ENCODE measurements at places on chromosomes 1 and 21.

DNA sequence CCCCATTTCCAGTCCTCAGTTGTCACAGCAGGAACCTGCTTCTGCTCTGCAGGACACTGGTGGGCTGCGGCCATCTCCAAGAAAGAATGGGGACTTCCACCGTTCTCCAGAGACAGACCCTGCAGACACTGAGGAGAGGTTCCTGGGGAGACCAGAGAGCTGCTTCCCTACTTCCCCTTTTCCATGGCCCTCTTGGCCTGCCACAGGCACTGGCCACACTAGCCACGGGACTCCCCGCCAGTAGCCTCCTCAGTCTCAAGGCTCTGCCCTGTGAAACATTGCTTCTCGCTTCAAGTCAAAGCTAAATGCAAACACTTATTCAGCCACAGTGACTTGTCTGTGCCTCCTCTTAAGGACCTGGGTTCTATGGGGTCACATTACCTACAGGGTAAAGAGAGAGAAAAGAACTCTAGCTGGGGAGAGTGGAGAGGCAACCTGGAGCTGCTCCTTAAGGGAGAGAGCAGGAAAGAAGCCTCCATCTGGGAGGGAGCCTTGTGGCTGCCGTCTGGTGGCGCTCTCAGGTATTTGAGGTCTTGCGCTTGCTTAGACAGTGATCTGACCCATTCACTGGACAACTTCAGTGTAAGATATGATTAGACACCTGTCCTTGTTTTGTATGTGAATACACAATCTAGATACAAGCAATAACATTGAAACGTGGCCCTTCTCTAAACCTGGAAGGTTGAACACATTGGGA, 5.4 kb upstream of the SLAMF8 start:
- no peak for DNase-seq

DNA sequence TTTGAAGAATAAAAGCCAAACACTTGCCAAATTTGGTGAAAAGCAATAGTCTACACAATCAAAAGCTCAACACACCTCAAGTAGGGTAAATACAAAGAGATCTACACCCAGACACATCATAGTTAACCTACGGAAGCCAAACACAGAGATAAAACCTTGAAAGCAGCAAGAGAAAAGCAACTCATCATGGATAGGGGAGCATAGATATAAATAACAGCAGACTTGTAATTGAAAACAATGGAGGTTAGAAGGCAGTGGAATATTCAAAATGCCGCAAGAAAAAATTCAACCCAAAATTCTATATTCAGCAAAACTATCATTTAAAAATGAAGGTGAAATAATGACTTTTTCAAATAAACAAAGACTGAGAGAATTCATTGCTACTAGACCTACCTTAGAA, 105.1 kb downstream of the ITSN1 start:
- no peak for DNase-seq

GRCh38 chr1:225603538-225604354, 49.2 kb downstream of the ENAH start:
- no peak for DNase-seq

GRCh38 chr1:210250665-210250997, 18.0 kb downstream of the SERTAD4 start:
- no peak for DNase-seq

GRCh38 chr1:170910273-170910672, 25.1 kb upstream of the MROH9 start:
- no peak for DNase-seq

DNA sequence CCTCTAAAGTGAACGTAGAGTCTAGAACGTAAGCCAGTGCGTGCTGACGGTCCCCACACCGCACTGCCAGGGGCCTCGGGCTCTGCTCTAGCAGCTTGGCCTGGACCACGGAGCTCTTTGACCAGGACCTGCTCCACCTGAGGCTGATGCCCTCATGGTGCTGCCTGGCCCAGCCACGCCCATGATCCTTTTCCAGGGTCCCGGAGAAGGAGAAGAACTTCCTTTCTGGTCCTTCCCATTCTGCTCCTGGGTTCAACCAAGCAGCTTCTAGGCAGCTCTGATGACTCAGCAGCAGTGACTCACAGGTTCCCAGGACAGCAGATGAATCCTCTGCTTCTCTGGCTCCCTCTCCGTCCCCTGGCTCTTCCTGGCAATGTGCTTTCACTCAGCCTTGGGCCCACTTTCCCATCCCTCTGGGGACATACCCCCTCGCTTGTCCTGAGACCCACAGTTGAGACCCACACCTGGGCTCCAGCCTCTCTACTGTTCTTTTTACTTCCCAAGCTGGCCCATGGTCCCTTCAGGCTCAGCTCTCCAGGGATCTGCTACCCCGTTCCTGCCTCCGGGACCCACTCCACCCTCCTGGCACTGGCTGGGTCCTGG, 246.3 kb upstream of the RAB4A start:
- DNase-seq, result no peak

DNA sequence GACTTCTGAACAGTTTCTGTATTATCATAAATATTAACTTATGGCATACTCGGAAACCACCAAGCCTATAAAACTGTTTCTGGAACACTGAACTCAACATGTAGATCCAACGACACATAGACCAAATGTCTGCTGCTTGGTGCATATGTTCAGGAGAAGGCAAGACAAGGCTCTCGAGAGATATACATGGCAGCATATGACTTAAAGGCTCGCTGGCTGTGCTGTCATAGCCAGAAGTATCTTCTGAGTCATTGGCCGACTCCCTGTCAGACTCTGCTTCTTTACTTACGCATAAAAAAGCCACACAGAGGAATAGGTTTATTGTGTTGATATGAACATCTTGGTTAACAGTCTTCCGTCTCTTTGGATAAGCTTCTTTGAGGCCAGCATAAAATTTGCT, 60.6 kb downstream of the LYST start:
- no peak for DNase-seq

DNA sequence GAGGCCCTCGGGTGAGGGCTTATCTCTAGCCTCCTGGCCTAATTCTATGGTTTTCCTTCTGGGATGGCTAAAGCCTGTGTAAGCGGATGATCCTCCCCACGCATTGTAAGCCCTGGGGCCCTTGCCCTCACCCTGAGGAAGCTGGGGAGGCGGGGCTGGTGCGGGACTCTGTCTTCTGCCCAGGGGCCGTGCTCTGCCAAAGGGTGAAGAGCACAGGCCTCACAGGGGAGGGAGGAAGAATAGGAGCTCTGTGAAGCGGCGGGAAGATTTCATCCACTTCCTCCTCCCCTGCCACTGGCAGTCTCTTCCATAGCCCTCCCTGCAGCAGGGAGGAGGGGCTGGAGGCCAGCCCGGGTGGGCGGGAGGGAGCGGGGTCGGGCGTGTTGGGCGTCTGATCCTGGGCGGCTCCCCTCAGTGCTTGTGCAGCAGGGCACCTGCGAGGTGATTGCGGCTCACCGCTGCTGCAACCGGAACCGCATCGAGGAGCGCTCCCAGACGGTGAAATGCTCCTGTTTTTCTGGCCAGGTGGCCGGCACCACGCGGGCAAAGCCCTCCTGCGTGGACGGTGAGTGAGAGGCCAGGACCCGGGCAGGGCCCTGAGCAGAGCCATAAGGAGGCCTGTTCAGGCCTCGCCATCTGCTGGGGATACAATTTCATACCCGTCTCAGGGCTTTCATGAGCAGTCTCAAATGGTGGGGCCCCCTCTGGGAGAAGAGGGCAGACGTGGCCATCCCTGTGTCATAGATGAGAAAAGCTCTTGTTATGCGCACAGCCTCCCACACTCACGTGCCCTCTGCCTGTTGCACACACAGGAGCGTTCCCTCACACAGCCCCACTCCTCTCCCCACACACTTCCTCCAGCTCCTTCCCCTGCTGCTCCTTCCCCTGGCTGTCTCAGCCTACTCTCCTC, 7.7 kb upstream of the PPM1J start:
- no peak for DNase-seq

DNA sequence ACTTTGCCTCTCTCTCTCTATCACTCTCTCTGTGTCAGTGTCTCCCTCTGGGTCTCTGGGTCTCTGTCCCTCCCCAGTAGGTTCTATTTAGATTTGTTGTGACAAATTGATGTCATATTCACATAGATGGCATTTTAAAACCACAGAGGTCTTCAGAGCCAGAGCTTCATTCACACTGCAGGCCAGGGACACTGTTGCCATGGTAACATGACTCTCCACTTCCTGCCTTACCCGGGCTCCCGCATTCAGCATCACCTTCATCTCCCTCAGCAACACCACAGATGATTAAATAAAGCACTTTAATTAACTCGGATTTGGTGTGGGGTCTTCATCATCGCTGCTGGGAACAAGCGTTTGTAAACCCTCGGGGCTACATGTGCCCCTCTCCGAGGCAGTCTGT, 132.6 kb downstream of the ETS2 start:
- no peak for DNase-seq

- DNase-seq, result no peak
Measured at GRCh38 chr21:41000838-41001237, 153.9 kb upstream of the DSCAM start.

GRCh38 chr1:111631502-111631901, 11.9 kb downstream of the RAP1A start:
- DNase-seq, result no peak

DNA sequence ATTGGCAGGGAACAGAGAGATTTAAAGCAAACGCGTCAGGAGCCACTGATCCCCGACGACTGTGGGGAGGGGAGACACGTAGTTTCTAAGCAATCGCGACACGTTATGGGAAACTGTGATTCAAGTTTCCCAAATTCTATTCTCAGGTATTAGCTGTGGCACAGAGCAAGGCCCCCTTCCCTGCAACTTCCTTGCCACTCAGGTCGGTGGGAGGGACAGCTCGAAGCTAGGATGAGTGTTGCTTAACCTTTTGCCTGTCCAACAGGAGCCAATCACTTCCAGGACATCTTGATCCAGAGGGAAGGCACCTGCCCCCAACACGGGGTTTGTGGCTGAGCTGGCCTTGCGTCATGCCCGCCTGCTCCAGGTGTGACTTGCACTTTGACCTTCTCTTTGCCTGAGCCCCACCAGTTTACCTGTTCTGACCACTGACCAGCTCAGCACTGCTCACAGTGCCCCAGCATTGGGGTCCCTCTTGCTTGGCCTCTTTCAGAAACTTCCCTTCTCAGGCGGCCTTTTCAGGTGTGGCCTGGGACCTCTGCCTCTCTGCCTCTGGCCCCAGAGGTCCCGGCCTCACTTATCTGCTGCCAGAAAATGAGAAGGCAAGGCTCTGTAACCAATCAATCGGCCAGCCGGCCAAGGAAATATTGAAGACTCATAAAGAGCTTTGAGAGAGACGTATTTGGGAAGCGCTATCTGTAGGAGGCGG, 24.6 kb downstream of the TEX35 start:
- DNase-seq, result no peak

DNA sequence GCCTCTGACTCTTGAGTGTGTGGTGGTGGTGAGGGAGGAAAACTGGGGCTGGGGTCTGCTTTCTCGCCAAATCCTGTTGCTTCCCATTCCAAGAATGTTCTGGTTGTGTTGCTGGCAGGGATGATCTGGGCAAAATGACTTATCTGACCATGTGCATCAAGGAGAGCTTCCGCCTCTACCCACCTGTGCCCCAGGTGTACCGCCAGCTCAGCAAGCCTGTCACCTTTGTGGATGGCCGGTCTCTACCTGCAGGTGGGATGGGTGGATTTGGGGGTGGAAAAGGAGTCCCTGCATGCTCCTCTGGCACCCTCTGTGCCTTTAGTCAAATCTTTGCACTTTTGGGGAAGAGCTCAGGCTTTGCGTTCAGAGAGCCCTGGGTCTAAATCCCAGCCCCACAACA, 18.1 kb downstream of the CYP4B1 start:
- no peak for DNase-seq

- no peak for DNase-seq
Measured at GRCh38 chr1:114100148-114100547, 53.5 kb downstream of the SYT6 start.

- DNase-seq, result no peak
Measured at GRCh38 chr1:15810073-15810472, 2.6 kb upstream of the UQCRHL start.

DNA sequence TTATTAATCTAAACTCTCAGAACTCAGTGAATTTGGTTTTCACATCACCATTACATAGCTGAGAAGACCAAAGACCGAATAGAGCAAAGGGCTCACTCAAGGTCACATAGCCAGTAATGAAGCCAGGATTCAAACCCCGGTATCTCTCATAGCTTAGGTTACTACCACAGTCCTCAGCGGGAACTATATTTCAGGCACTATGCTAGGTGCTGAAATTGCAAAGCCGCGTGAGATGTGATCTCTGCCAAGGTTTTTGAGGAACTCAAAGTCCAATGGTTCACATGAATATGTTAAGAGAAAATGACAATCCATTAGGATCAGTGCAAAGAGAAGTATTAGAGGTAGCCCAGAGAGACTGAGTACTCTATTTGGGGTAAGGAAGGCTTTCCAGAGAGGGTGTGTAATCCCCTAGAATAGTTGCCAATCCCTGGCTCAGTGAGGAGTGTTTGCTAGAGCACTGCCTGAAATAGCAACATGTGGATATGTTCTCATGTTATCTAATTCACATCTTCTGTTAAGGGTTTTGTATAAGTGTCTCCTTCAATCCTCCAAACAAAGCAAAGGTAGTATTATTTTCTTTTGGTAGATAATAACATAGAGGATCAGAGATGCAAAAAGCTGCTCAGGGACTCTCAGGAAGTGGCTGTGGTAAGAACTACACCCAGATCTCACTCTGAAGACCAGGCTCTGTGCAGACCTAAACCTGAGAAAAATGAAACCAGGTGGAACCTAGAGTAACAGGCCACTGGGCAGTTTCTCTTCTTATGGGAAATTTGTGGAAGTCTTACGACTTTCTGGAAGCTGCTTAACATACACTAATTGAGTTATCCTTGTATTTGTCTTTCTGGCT, 93.1 kb upstream of the C8B start:
- DNase-seq, result no peak

DNA sequence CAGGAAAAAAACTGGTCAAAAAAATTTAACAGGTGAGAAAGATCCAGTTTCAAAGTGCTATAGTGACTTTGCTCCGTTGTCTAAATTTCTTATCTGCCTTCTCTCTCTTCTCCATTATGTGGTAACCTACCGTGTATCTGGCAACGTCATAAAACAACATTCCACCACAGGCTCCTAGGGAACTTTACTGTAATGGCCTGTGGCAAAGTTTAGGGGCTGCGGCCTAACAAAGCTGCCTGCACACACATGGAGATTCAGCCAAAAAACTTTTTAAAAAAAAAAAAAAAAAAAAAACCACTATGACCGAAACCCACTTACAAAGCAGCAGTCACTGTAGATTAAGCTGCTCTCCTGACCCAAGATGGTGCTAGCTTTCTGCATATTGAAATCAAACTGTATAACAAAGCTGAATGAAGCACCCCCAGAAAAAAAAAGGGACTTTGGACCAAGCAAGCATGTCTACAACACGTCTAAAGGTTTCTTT, 202.6 kb downstream of the SLC45A1 start:
- no peak for DNase-seq

DNA sequence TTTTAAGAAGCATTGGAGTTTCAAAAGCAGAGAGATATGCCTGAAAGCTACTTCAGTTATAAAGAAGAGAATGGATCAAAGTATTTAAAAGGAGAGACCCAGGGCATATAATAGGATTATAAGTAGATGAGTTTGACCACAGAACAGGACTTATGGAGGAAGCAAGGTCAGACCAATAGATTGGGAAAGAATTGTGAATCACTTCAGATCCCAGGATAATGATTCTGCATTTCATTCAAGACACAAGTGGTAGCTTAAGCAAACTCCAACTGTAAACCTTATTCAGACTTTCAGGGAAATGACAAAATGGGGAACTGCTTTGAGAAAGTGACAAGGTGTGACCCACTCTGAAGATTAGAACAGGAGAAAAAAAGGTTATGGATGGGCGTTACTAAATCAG, 18.9 kb upstream of the OR10J5 start:
- DNase-seq, result no peak
